ENCODE measurements at places on chromosomes 1 and 21.

DNA sequence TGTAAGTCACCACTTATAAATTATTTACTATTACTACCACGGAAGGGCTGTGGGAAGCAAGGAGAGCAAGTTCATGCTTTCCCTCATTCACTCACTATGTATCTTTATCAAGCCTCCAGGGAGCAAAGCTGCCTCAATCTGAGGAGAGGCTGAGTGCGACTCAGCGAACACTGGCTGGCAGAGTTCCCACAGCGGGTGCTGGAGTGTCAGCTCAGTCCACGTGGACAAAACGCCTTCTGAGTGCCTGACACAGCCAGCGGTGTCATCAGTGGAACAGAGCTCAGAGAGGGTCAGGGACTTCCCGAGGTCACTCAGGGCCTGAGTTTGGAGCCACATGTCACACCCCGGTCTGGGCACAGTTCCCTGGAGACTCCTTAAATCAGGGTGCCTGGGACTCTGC, 16.9 kb downstream of the MATN1 start:
- no peak for DNase-seq

- no peak for DNase-seq
Measured at GRCh38 chr1:160208557-160209320, 3.6 kb downstream of the PEA15 start.

- no peak for DNase-seq
Measured at GRCh38 chr1:240831191-240831631, 219.3 kb upstream of the GREM2 start.

DNA sequence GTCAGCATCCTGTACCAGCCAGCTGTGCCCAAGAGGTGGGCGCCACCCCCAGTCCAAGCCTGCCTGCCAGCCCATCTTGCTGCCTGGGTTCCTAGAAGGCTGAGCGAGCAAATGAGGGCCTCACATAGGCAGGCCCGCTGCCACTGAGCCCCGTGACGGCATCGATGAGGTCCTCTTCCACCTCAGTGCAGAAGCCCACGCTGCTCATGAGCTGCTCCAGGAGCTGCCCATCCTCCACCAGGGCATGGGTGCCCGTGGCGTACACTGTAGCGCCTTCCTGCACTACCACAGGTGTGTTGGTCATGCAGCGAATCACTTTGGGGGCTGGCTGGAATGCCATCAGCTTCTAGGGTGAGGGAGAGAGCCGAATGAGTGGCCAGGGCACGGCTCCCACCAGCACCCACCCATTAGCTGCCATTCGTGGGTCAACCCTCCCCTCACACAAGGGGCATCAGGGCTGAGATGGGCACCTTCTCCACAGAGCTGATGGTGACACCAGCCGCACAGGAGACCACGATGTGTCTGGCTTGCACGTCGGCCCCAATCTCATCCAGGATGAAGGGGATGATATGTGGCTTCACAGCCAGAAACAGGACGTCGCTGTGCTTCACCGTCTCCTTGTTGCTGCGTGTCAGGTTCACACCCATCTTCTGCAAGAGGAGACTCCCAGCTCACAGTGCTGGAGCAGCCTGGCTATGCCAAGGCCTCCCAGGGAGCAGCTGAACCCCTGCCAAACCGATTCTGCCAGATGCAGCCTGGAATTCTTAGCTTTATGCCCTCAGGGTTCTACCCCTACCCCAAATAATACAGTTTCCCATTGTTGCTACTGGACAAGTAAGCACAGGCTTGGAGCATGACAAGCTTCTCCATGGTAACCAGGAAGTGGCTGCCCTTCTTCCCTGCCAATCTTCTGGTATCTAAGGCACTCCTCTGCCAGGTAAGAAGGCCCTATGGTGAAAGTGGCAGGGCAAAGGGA, 2.0 kb downstream of the PYCR2 start:
- no peak for DNase-seq

GRCh38 chr1:234603221-234604204, 6.5 kb downstream of the IRF2BP2 start:
- no peak for DNase-seq

DNA sequence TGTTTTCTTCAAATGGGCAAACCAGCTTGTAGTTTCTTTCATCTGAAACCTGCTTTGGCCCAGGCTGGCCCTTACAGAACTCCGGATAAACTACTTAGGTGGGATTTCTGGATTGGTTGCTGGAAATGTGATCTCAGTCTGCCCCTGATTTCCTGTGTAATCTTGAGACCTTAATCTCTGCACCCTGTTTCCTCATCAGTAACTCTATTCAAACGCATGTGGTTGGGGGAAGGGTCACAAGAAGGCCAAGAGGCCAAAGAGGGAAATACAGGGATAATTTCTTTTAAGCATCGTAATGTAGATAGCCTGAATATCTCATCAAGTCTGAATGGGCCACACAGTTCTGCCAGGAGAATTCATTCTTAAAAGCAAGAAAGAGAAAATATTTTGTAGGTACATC, 483.6 kb downstream of the LTN1 start:
- no peak for DNase-seq

DNA sequence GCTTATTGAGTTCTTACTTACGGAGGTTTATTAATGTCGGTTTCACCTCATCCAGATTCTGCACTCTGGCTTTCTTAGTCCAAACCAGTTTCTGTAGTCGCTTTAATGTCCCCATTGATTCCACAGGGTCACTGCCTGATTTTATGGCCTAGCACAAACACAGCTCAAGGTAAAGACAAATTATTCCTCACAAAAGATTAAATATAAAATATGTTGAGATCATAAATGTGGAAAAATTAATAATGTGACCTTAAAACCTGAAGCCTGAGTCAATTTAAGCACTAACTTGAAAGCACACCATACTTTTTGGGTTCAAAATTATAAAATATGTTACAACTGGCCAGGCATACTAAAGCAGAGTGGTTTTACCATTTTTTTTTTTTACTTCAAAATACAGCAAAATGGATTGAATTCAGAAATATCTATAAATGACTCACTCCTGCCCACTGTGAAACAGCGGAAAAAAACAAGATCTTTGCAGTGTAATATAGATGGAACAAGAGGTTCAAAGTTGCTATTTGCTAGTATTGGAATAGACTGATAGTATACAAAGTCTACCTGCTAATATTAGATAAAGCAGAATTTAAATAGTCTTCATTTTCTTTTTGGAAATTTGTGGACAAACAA, 37.6 kb upstream of the SAMSN1 start:
- no peak for DNase-seq

- no peak for DNase-seq
Measured at GRCh38 chr1:218482683-218483082, 137.5 kb downstream of the TGFB2 start.

GRCh38 chr1:177315261-177315660, 144.5 kb downstream of the BRINP2 start:
- no peak for DNase-seq

DNA sequence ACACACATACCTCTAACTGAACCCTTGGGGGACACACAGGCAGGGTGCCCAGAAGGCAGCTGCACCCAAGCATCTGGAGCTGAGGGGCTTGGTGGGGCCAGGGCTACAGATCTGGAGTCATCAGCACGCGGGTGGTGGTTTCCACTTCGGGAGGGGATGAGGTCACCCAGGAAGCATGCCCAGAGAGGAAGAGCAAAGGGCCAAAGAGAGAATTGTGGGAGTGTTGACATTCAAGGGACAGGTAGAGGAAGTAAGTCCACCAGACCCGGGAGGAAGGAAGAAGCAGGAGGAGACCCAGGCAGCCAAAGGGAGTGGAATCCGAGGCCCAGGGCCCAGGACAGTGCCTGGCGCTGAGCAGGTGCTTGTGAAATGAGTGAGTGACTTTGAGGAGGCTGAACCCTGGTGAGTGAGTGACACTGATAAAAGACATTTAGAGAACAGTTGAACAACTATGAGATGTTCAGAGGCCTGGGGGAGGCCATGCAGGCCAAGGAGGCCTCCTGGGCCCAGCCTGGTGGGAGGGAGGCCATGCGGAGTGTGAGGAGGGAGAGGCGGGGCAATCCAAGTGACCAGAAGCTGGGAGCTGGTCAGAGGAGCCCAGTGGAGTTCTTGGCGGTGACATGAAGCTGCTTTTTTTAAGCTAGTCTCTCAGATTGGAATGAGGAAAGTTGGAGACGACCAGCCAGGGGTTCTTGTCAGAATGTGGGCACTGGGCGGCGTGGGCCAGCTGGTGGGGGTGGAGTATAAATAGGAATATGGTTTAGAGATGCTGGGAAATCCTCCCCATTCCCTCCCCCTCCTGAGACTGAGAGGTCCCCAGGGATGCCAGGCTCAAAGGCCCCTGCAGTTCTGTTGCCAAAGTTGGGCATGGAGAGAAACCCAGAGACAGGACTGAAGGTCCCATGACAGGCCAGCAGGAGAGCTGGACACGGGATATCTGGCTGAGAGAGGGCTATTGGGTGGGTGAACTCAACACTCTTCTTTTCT, 7.9 kb downstream of the CDK18 start:
- DNase-seq = no peak

GRCh38 chr1:171403393-171403792, 81.9 kb upstream of the PRRC2C start:
- DNase-seq = no peak

DNA sequence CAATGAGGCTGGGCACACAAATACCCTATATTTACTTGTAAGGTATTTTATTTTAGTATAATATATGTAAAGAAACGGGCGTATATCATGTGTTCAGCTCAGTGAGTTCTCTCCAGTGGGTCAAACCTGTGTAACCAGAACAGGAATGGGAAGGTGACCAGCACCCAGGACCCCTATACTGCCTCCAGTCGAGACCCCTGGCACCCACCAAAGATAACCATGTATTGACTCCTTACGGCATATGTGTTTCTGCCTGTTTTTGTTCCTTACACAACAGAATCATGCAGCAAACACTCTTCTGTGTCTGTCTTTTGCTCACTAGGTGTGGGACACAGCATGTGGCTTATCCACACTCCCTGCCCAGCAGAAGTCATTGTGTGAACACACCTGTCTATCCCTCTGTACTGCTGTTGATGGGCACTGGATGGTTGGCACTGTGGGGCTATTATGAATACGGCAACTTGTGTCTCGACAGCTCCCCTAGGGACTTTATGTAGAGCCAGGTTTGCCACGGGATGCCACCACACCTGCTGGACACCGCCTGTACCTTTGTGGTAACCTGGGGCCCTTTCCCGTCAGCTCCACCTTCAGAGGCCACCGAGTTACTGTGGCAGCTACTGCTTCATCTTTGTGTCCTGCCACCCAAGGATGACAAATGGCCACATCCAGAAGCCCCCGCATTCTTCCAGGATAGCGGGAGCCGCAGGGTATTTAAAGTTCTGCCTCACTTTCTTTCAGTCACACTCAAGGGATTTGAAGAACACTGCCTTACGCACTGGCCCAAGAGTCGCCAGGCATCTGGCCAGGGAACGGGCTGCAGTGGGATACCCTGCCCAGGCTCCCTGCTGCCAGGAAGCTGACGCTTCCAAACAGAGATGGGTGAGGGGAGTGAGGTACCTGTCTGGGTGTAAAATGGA, 23.5 kb upstream of the C2CD2 start:
- no peak for DNase-seq

GRCh38 chr1:164480285-164480907, 78.6 kb upstream of the PBX1 start:
- no peak for DNase-seq

DNA sequence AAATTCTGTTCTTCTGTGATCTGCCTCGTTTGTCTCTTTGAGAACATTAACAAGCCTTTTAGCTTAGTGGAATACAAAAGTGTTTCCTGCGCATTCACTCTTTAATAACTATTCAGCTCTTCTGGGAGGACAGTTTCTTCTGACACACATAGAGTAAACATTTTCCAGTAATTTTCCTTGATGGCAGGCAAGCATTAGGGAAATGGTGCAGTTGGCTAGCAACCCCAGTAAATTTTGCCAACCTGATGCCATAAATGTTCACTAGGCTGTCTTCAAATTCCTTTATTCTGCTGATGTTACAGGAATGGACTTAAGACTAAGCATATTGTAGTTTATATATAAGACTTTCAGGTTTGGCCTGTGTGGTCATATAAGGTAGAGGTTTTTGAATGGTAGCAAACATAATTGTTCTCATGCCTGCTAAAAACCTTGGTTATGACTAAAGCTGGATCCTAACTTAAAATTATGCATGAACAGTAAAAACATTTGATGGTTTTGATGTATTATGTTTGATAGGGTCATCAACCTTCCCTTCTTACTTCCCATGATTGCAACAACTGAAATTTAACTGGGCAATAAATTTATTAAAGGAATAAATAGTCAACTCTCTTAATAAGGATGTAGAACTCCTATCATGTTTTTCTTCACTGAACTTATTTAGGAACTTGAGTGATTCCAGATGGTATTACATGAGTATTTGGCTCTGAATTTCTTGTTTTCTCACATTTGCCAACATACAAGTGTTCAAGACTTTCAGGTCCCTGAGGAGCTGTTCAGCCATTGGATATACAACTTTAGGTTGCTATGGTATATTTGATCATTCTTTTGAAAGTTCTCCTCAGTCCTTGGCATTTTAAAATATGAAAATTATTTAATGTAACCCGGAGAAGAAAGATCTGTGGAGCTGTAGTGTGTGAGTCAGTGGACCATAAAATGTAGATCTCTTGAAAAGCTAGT, 223.4 kb downstream of the FMN2 start:
- no peak for DNase-seq

GRCh38 chr1:153608742-153609584, 4.0 kb downstream of the S100A16 start:
- DNase-seq = no peak

DNA sequence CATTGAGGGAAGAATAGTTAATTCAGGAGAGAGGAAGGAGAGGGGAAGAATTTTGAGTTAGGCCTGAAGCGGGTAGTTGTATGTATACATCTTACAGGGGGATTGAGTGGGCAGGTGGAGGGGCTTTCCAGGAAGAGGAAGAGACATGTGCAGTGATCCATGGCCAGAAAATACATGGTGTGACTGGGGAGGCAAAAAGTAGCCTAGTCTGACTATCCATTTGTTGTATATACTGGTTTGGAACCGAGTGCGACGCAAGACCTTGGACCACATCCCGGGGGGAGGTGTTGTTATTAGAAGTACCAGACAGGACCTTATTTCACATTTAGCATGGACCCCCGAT, 158.3 kb downstream of the SDCCAG8 start:
- DNase-seq = no peak

DNA sequence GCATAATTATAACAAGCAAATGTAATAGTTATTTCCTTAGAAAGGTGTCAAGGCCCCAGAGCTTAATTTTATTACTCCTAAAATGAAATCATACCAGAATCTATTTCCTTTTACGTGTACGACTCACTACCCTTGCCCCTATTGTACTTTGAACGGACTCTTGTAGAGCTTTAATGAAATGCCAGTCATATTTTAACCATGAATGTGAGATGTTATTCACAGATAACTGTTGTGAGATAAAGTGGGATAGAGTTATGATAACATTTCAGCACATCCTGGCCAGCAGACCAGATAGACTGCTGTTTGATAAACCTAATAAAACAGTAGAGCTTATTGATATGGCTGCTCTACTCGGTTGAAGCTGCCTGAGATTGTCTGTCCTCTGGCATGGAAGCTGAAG, 500.8 kb upstream of the PBX1 start:
- DNase-seq = no peak

GRCh38 chr1:160748181-160748877, 9.3 kb downstream of the SLAMF7 start:
- no peak for DNase-seq

- no peak for DNase-seq
Measured at GRCh38 chr1:222266223-222267196, 281.4 kb downstream of the HHIPL2 start.

GRCh38 chr1:36913016-36913415, 121.3 kb downstream of the GRIK3 start:
- DNase-seq = no peak

- no peak for DNase-seq
Measured at GRCh38 chr1:235775246-235775860, 91.4 kb downstream of the LYST start.

GRCh38 chr1:20732071-20732587, 374 bp downstream of the SH2D5 start:
- no peak for DNase-seq

Data from stimulated activated CD4-positive, alpha-beta T cell treated with anti-CD3 and anti-CD28 coated beads, Interleukin-12 subunit alpha, Interleukin-12 subunit beta, amount 100 ng/mL, for 48 hours (primary cell).